ENCODE measurements at places on chromosomes 6 and 20. TPM values are rescaled to one million over a fixed set of nuclear protein-coding genes. Genes with fewer than 3 reads are reported as not detected.
A peak's percentile ranks its signal among the peaks of the same experiment; 100 is the strongest.

DNA sequence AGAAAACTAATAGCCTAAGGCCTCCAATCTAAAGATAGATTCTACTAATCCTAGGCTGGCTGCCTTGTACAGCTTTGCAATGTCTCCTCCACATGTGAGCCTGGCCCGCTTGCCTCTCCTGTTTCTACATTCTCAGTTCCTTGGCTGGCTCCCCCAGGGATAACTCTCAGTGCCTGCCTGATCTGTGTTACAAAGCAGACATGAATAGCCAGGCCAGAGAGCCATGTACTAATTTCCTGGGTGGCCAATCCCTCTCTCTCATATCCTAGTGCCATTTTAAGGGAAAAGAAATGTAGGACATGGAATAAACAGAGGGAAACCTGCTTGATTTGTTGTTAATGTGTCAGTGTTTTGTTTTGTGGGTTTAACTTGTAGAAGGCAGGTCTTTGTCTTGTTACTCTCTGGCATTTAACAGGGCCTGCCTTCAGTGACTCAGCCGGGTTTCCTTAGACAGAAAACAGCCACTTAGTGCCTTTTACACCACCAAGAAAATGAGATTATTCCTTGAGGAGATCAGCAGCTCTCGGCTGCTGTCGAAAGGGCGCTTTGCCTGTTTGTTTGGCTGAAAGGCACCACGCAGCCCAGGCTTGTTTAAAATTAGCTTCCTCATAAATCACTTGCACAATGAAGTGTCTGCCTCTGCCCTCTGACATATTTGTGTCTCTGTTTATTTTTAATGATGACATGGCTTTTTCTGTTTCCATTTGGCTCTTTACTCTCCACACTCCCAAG, 702.7 kb downstream of the MAFB start:
- H3K27me3 ChIP-seq: no peaks in the 10 kb centered on the region
- no peaks in the 10 kb centered on the region for H3K4me1 ChIP-seq
- H3K4me3 ChIP-seq: no peak overlapping the region
- DNase-seq: peak; percentile 28

- H3K27me3 ChIP-seq: no peaks in the 10 kb centered on the region
- DNase-seq: peak; percentile 16
- H3K4me3 ChIP-seq: no peak overlapping the region
- H3K4me1 ChIP-seq: no peaks in the 10 kb centered on the region
These were observed 13.3 kb downstream of the TASP1 start for GRCh38 chr20:13625304-13625979.

DNA sequence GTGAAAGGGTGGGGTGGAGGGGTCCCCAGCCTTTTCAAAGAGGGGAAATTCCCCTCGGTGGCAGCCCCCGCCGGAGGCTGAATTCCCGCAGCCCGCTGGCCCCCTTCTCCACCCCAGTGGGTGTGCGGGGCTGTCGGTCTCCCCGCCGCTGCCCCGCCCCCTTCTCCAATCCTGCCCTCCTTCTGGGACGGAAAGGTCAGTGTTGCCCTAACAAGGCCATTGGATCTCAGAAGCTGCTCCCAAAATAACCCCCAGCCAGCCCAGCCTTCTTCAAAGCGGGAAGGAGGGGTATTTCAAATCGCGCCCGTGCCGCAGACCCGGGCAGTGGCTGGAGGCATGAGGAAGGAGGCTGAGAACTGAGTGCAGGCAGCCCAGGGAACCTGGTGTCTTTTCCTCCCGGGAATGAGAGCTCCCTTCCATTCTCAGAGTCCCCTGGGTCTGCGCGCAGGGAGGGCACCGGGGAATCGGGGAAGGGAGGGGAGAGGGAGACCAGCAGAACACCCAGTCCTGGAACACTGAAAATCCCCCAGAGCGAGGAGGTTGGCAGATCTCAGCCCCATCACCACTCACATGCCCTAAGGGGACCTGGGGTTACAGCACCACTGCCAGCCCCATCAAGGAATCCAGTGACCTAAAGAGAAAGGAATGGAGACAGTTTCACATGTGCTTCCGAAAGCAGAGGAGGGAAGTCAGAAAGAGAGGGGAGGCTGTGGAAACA, at the start of gene JPH2:
JPH2 (minus strand) TSS at position 135 of the 718 bp plus-strand sequence. CDS start 483 bp downstream, outside the sequence.
- peak within 1 kb of the TSS; percentile 83 for H3K27ac ChIP-seq
- H3K27me3 ChIP-seq: no peaks in the 10 kb centered on the region
- peaks cover 13% of the 10 kb centered on the region for H3K4me1 ChIP-seq

Gene LAMA4
- total RNA-seq: 29.7 TPM

Gene RRAGD
- not detected for total RNA-seq

Gene IL20RA
- total RNA-seq: not detected

Gene RFX6
- not detected for total RNA-seq

Gene SRSF12
- 0.36 TPM for total RNA-seq

Gene CDH4
- 1.6 TPM for total RNA-seq
